Myocyte (in vitro differentiated cells): ENCODE measurements at places on chromosomes 6 and 20. TPM values are rescaled to one million over a fixed set of nuclear protein-coding genes. Genes with fewer than 3 reads are reported as not detected.
A peak's percentile ranks its signal among the peaks of the same experiment; 100 is the strongest.

The NAPB gene
- total RNA-seq, result 12.8 and 14.2 TPM in 2 replicates

The HTR1E gene
- not detected in 2 replicates for total RNA-seq

The MCHR2 gene
- not detected in 2 replicates for total RNA-seq

The C20orf96 gene
- 2.5 and 3.3 TPM in 2 replicates for total RNA-seq

DNA sequence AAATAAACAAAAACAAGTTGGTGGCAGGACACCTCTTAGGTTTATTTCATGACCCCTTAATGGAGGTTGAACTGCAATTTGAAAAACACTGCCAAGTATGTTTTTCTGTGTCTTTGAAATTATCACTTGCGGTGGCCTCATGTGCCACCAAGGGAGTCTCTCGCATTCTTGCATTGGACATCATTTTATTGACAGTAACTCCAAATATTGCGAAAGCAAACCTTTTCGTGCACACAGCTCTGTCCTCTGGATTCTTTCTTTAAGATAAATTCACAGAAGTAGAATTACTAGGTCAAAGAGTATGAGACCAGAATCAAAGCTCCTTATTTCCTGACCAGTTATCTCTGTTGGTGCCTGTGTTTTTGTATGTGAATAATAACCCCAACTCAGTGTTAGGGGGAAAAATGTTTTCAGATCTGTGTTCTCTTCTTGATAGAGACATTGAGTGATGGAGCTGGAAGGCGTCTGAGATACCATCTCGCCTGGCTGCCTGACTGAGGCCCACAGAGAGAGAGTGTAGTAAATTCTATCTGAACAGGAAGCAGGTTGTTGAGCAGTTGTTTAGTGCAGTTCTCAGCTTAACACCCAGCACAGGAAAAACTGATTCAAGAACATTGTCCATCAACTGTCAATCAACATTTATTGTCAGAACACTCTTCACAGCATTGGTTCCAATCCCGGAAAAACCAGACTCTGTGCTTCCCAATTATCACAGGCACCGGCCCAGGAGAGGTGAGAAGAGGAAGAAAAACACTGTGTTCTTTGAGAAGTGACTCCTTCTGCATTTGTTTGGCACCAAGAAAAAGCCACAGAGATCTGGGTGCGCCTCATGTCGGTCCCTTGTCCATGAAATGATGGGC, 2.2 kb upstream of the CCDC167 start:
- no peak for DNase-seq

DNA sequence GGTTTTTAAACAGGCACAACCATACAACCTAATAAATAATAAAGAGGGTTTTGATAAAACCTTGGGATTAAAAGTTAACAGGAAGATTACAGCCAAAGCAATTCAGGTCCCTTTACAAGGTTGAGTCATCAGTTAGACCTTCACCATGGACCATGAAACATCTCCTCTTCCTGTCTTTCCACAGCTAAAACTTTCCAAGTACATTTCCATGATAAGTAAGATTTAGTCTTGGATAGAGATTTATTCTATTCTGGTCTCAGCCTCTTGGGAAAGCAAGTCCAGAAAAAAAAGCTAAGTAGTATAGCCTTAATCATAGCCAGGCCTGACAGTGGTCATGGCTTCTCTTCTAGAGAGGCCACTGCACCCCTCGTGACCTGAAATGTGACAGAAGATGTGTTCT, 2.9 kb upstream of the PRSS35 start:
- DNase-seq, result no peak

DNA sequence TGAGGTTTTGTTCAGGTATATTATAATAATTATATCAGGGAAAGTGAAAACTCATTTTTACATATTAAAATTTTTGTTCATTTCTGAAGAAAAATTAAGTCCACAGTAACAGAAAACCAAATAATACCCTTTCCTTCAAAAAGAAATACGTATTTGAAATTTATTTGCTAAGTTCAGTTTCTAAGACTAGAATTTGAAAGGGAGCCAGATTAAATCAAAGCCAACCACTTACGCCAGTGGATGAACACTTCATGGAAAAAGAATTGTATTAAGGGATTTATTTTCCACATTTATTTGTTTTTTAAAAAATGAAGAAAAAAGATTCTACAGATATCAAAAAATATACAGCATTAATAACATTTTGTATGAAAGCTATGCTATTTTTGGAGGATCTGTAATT, 654.4 kb downstream of the EYS start:
- no peak for DNase-seq

DNA sequence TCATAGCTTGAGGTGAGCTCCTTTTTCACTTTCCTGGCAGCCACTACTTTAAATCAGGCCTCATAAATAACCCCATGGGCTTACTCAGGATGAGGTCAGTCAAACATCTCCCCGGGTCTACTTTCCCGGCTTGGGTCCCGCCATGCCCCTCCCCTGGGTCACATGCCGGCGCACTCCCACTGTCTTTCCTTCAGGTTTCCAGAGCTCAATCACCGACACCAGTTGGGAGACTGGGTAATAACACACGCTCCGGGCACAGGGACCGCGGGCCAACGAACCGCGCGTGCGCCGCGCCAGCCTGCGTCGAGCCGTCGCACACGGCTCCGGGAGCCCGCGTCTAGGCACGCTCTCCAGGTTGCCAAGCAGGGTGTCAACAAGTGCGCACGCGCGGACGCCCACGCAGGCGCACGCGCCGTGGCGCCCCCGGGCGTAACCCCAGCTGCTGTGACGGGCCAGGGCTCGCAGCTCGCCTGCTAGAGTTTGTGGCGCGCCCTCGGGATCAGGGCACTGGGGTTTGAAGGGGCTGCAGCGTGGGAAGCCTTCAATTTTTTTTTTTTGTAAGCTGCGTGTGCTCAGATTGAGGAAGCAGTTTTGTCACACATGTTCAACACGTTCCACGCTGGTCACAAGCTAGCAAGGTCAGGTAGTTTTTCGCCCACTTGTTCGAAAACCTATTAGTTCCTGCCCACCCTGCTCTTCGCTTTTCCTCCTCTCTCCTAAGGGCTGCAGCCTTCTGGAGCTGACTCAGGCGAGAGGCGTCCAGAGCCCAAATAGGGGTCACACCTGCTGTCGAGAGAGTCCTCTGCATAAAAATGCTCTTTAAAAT, 31.8 kb downstream of the TFAP2B start:
- no peak for DNase-seq

- no peak for DNase-seq
Measured at GRCh38 chr6:131597446-131597845, 24.4 kb downstream of the ARG1 start.

DNA sequence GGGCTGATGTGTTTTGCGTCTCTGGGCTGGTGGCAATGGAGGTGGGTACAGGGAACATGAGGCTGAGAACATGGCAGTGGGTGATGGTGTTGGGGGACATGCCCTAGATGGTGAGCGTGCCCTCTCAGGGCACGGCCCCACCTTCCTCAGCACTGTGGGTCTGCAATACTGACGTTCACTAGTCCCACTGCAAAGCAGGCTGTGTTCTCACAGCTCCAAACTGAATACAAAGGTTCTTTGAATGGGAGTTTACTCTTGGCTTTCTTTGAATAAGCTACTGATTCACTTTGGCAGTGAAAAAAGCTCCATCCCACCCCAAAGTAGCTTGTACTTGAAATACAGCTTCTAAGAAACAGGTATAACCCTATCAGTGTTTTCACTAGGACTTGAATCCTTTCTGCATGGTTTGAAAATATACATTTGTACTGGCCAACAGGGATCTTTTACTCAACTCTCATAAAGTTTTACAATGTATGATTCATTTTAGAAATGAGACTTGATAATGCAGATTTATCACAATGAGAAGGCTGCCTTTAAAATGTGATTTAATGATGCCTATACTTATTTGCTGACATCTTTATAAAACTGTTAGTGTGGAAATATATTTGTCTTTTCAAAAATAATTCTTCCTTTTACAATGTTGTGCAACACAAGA, 400.7 kb downstream of the ZFAND3 start:
- DNase-seq, result no peak

DNA sequence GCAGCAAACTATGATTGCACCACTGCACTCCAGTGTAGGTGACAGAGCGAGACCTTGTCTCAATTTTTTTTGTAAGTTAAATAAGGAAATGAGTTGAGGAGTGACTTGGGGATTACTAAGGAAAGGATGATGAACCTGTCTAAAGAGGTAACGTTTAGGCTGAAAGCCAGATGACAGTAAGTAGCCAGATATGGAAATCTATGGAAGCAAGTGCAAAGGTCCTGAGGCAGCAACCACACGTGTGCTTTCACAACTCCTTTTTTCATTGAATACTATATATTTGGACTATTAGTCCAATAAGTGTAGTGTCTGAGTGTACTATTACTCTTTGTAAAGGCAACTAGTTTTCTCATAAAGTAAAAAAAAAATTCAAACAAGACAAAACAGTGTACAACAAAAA, 147.4 kb downstream of the CD24 start:
- no peak for DNase-seq

GRCh38 chr6:57216235-57217101, 5.6 kb downstream of the RAB23 start:
- DNase-seq, result peak; percentile 62

DNA sequence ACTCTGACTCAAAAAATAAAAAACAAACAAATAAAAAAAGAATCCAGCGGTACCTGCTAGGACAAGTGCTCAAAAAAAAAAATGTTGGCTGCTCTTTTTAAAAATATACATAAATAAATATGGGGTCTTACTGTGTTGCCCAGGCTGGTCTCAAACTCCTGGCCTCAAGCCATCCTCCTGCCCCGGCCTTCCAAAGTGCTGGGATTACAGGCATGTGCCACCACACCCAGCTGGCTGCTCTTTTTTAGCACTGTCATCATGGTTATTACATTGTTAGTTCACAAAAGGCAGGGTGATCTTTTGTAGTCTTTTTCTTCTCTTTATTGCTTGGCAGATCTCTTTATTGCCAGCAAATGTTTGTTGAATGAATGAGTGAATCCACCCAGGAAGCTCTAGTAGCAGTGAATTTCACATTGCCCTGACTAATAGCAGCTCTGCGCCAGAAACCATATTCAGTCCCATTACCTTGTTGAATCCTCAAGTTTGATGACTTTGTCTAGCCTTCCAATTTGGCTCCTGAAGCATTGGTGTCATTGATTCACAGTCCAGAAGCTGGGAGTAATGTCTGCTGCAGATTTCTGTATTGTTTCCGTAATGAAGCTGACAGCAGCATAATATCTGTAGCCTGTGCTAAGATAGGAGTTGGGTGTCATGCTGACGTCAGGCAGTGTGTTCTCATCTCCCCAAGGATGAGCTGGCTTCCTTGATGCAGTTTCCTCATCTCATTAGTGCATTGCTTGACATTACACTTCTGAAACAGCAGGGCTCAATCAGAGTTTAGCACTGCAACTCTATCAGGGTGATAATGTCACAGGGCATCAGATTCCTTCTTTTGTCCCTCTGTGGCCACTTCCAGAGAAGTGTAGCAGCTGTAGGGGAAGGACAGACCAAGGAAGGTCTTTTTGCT, 84.9 kb upstream of the TGM3 start:
- DNase-seq, result no peak

- no peak for DNase-seq
Measured at GRCh38 chr6:35739645-35740524, 3.1 kb downstream of the ARMC12 start.

DNA sequence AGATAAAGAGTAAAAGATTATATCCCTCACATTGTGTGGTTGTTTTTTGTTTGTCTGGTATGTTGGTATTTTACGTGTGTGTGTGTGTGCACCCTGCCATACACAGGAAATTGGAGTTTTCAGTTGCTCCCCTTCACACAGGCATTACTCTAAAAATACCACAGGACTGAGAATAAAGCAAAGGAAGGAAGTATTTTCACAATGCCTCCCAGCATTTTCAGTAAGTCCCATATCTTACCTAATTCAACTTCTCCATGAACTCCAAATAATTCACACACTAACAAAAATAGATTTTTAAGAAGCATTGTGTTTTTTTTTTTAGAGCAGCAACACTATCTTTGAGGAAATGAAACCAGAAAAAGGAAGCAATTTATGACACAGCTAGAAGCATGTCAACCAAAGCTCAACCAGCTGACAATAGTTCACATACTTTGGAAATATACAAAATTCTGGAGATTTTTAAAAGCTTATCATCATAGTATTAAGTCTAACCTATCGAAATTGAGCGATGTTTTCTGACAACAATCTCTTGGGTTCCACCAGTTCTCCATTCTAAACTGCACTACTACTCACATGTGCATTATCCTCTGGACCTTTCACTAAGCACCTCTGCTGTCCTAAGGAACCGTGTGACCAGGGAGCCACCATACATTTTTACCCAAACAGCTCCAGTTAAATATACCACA, 2.1 kb downstream of the UBE2J1 start:
- DNase-seq, result no peak

DNA sequence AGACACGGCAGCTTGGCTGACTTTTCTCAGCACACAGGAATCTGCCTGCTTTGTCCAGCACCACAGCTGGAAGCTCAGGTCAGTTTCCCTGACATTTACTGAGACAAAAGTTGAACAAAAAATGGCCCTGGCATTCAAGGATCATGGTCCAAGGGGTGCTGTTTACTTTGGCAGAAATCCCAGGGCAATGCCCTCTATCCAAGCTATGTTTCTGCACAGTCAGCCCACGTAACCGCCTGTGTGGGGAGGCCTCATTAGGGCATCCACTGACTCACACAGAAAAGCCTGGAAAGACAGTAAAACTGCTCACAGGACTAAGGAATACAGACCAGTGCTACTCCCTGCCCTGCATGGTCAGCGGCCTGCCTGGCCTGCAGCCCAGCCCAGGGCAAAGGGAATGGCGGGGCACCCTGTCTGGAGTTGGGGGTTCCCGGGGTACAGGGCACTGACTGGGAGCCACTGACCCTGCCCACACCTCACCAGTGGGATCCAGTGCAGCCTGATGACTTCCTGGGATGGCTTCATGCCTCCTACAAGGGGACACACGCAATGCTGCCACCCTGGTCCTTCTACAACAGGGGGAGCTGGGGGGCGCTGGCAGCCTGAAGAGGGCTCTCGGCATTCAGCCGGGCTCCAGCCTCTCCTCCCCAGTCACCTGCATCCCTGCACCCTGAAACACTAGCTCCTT, 77.1 kb downstream of the NINL start:
- peak; percentile 83 for DNase-seq

DNA sequence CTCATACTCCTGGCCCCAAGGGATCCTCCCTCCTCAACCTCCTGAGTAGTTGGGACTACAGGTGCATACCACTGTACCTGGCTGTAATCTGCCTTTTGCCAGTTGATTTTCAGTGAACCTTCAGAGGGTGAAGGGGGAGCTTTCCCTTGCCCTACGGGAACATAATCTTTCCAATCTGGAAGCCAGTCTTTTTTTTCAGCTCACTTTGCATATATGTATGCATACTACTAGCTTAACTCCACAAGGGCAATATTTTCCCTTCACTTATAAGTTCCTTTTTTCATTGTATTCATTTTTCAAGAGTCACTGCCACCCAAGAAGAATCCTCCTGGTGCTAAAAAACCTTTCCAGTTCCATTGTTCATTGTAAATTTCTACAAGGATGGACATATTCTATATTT, 53.4 kb upstream of the GCM1 start:
- DNase-seq, result no peak

- DNase-seq, result no peak
Measured at GRCh38 chr6:36596356-36596755, 2.2 kb downstream of the SRSF3 start.

DNA sequence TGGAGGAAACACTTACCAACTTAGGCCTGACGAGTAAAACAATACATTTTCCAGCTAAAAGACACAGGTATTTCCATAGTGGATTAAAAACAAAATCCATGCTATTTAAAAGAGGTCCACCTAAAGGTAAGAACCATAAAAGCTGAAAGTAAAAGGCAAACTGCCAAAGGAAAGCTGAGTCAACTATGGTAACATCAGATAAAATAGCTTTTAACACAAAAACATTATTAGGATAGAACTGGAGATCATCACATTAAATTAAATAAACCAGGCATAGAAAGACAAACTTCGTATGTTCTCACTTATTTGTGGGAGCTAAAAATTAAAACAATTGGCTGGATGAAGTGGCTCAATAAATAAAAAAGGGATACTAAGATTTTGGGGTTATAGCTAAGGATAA, 166.8 kb upstream of the SLC22A16 start:
- DNase-seq, result no peak
